H4 (cell line): ENCODE measurements at places on chromosomes 3 and 15. TPM values are rescaled to one million over a fixed set of nuclear protein-coding genes. Genes with fewer than 3 reads are reported as not detected.

DNA sequence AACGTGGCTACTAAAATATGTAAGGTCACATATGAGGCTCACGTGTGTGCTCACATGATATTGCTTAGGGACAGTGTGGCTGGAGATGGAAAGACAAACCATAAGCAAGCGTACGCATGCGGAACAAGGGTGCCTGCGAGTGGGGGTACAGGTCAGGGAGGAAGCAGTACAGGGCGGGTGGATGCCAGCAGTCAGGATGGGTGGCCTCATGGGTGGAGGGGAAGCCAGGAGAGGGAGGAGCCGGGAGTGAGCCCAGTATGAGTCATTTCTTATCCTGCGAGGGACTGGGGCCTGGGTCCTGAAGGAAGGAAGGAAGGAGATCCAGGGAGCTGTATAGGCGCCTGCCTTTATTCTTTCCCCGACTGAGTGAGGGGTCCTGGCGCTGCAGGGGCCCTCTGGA lies 42.0 kb upstream of the CGNL1 start:
- DNase-seq = peak; percentile 50

DNA sequence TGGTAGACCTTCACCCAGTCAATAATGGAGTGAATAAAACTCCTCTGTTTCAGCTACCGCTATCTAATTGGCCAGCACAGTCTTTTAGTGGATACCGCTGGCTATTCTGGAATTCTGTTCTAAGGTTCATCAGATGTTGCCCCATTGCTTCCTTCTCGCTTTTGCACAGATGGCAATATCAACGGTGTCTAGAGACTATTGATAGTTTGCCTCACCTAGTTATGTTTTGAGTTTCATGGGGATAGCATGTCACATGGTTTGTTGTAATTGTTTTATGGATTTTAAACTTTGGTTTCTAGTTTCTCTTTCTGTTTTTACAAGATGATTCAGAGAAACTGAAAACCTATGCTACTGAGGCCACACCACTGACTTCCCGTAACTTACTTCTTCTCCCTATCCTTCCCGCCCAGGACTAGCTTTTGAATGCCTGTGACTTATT lies 2.0 kb downstream of the XRN1 start:
- peak; percentile 17 for DNase-seq

DNA sequence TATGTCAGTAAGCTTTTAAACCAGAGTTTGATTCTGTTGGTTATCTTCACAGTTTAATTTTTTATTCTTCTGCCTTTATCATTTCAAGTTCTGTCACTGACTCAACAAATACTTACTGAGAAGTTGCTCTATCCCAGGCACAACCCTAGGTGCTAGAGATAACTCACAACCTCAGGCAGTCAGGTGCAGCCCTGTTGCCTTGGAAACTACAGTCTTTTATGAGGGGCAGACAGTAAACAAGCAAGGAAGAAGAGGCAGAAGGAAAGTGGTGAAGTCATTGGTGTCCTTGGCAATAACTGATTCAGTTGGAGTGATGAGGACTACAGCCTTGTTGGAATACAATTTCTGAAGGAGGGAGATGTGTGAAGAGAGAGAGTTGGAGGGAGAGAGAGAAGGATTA lies 142.1 kb upstream of the LRTM1 start:
- DNase-seq = no peak

DNA sequence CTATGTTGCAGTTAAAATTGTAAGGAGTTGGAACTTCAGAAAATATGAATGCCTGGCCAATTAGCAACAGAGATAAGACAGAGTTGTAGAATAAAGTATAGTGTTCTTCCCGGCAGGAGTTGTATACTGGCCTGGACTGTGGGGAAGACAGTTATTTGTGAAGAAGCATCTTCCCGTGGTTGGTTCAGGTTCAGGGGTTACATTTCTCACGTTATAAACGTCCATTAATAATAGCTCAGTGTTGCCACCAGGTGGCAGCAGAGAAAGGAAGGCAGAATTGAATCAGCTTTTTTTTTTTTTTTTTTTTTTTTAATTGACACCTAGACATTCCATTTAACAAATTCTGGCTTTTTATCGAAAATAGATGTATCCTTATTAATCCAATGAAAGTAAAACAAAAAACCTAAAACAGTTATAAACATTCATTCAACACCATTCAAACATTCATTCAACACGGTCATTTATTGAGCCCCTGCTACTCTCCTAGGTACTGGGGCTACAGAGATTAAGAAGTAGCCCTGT lies 66.4 kb upstream of the NR2E3 start:
- DNase-seq = peak; percentile 48

The ADAMTS7 gene
- 1.5 and 5.5 TPM in 2 replicates for total RNA-seq

The FOXL2NB gene
- 1.9 and 3.4 TPM in 2 replicates for total RNA-seq

The NTRK3 gene
- 0.04 TPM in 1 of 2 replicates, not detected in the other for total RNA-seq
